RCC 7860 (cell line): ENCODE measurements at places on chromosomes 7 and 10.
A peak's percentile ranks its signal among the peaks of the same experiment; 100 is the strongest.

DNA sequence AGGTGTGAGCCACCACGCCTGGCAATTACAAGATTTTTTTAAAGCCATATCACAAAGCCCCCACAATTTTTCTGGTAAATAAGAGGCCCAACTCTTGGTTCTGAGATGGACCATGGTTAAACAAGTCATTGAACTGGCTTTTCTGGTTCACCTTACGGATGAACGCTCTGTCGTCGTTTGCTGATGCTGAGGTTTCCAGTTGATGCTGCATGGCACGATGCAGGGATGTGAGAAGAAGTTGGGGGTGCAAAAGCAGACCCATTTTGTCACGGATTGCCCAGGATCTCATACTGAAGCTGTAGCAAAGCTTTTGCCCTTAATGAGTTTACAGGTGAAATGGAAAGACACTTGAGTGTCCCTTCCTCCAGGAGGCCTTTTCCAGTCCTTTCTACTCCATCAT is 2.0 kb upstream of the IL2RA start:
- DNase-seq, result no peak

GRCh38 chr7:117157241-117158209 is 165.3 kb downstream of the WNT2 start:
- DNase-seq, result peak; percentile 79

DNA sequence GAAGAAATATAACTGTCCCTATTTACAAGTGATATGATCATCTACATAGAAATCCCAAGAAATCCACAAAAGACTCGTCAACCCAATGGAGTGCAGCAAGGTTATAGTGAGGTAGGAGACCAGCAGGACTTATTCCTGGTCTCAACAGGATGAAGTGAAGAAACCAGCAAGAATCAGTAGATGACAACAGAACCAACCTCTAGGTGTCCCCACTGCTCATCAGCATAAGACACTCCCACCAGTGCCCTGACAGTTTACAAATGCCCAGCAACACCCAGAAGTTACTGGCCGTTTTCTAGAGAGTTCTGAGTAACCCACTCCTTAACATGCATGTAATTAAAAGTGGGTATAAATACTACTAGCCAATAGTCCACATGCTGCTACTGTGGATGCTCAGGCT is 470.5 kb upstream of the LRRTM3 start:
- no peak for DNase-seq

- DNase-seq, result no peak
Measured at GRCh38 chr7:134935701-134936100, 50.6 kb upstream of the AGBL3 start.

- DNase-seq, result no peak
Measured at GRCh38 chr7:118575393-118575948, 351.0 kb downstream of the ANKRD7 start.

DNA sequence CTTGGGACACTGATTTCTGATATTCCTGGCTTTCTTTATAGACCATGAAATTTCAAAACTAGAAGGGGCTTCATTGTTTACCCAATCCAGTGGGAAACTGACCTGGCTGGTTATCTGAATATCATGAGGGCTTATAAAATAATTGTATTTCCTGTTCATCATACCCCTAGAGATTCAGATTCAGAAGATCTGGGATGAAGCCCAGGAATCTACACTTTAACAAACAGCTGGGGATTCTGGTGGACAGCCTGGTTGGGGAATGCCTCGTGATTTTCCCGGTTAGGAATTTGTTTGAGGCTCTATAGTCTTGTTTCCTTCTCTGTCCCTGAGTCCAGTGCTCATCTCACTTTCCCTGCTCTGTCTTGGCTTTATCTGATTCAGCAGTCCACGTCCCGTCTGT is 110.3 kb downstream of the ADRA2A start:
- DNase-seq, result no peak
